ENCODE measurements at places on chromosomes 2 and 18.

- DNase-seq, result no peak
Measured at GRCh38 chr2:62586981-62587380, 81.0 kb upstream of the TMEM17 start.

GRCh38 chr2:215845839-215846586 lies 167.3 kb downstream of the MREG start:
- no peak for DNase-seq

GRCh38 chr2:151379169-151379568 lies 21.8 kb downstream of the TNFAIP6 start:
- DNase-seq, result no peak

GRCh38 chr2:180882959-180883358 lies 97.4 kb upstream of the UBE2E3 start:
- DNase-seq, result no peak

DNA sequence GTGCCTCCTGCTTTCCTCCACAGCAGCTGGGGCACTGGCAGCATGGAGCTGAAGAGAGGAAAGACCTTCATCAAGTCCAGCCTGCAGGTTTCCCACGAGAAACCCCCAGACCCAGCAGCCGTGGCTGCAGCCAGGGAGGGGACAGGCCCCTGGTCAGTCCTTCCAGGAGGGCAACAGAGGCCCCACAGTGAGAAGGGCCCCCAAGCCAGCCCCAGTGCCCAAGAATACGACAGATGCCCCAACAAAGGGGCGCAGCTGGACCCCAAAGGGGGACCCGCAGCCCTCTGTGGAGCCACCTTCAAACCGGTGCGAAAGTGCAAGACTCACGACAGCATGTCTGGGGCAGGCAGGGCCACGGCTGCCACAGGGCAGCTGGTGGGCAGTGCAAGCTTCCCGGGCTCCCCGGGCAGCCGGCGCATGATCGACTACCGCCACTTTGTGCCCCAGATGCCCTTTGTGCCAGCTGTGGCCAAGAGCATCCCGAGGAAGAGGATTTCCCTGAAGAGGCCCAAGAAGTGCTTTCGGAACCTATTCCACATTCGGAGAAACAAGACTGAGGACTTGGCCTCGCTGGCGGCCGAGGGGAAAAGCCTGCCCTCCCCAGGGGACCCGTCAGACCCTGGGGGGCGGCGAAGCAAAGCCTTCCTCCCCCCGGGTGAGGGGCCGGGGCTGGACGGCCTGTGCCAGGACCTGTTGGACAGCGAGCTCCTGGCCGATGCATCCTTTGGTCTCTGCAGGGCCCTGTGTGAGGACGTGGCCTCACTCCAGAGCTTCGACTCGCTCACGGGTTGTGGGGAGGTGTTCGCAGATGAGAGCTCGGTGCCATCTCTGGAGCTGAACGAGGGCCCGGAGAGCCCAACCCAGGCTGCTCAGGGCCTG lies 6.9 kb downstream of the AMER3 start:
- no peak for DNase-seq

DNA sequence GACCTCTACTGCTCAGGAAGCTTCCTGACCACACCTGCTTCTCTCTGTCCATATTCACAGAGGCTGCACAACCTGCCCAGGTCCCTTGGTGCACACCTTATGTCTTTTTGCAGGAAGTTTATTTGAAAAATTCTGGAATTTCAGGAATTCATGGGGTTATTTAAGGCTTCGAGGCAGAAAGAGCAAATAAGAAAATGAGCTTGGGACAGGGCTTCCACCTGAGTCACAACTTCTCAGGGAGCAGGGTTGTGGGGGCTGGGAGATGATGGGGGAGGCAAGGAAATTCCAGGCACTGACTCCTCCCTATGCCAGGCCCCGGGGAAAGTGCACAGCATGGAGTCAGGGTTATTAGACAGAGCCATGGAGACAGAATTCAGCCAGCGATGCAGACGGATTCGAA lies 57.7 kb downstream of the INHBB start:
- no peak for DNase-seq

GRCh38 chr18:67406714-67407113 lies 109.8 kb downstream of the DSEL start:
- no peak for DNase-seq

DNA sequence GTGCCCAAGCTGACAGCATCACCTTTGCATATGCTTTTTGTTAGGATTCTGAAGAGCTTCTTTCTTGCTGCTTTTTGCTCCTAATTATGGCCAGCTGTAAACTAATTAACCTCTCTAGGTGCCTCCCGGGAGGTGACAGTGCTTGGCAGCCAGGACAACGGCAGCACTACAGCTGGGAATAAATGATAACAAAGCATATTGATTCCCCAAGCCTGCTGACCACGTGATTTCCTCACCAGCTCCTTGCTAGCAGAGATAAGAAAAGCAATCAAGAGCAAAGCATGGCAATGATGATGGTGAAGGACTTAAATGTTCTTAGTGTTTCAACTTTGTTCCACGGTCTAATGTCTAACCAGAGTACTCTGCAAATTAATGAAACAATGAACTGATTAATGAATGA lies 1074.4 kb upstream of the GYPC start:
- no peak for DNase-seq

- no peak for DNase-seq
Measured at GRCh38 chr2:40584432-40584831, 132.5 kb upstream of the SLC8A1 start.

GRCh38 chr2:156908825-156909224 lies 348.7 kb upstream of the GALNT5 start:
- DNase-seq, result no peak

- DNase-seq, result no peak
Measured at GRCh38 chr18:905948-906415, 1.3 kb downstream of the ADCYAP1 start.

- DNase-seq, result no peak
Measured at GRCh38 chr2:139438478-139438877, 658.3 kb upstream of the NXPH2 start.

DNA sequence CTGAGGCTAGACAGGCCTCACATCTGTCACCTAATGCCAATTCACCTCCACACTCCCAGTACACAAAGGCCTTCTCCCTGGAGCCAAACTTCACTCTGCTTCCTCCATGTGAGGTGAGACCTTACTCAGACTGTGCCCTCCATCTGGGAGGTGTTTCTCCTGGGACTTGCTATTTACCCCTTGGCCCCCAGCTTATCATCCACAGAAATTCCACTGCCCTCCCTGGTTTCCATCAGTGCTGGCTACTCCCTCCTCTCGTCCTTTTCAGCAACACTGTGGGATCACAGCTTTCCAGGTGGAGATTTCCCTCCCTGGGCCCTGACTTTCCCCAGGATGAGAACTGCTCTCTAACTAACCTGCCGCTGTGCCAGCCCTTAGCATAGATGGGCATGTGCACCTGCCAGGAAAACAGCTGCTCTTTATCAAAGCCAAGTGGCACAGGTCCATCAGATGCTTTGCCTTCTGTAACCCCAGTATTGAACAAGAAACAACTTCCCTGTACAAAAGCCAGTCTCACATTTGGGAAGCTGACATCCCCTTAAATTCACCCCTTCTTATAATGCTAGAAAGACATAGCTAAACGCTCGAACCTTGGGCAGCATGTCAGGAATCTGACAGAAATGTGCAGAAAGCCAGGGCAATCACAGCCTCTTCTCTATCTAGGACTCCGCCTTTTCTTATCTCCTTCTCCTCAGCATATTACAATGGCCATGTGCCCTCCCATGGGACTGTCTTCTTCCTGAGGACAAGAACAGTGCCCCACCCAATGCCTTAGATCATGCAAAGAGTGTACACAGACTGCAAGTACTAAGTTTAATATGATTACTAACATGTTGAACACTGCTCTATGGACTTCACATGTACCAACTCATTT lies 535.5 kb upstream of the ID2 start:
- no peak for DNase-seq

DNA sequence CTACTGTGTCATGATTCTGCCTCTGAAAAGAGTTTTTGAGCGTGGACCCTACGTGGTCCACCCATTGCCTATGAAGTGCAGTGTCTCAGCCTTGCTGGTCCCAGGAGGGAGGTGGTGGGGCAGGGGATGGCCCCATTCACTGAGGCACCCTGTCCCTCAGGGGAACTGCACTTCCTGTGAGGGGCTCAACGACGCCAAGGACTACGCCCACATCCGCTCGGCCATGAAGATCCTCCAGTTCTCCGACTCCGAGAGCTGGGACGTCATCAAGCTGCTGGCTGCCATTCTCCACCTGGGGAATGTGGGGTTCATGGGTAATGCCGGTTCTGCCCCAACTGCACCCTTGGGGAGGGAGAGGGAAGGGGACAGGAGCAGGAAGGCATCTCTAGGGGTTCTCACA lies 42.5 kb downstream of the MYO7B start:
- no peak for DNase-seq

DNA sequence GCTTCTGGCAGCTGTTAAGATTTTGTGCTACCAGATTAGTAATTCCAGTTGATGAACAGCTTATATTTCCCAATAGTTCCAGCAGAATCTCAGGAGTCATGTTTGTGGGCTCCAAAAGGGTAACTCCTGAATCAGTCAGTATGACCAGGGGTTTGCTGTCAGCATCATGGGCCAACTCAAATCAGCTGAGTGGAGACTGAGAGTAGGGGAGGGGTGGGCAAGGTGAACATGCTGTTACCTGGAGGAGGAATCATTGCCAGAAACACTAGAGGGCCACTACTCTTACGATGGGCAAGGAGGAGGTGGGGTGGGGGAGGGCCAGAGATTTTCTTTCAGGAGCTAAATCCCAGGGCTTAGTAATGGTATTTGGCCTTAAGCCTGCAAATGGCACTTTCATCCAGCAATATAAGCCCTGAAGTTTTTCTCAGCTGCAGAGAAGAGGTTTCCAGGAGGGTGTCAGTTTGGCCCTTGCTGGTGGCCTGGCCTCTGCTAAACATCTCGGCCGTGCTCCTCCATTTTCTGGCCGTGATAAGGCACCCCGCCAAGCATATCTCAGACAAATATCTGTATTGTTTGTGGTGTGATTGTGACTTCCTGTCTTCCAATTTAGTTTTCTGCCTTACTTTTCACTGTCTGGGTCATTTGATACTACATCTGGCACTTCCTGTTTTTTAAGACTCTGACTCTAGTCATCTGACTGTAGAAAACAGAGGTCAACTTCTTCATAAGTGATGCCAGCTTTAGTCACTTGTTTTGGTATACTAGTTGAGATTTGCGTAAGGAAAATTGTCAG lies 120.5 kb upstream of the CXCR4 start:
- DNase-seq, result no peak

DNA sequence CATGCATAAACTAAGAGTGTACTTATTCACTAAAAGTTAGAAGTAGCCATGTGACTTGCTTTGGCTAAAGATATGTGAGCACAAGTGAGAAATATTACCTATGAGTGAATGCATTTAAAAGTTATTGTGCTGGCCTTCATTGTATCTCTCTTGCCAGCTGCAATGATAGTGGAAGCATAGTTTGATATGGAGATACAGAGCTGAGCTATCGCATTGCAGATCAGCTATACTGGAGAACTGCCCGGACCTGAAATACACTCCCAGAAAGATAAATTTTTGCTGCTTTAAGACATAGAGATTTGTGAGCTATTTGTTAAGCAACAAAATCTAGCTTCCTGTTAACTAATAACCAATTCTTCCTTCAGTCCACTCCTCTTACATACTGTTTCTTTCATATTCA lies 571.1 kb downstream of the CPS1 start:
- no peak for DNase-seq

DNA sequence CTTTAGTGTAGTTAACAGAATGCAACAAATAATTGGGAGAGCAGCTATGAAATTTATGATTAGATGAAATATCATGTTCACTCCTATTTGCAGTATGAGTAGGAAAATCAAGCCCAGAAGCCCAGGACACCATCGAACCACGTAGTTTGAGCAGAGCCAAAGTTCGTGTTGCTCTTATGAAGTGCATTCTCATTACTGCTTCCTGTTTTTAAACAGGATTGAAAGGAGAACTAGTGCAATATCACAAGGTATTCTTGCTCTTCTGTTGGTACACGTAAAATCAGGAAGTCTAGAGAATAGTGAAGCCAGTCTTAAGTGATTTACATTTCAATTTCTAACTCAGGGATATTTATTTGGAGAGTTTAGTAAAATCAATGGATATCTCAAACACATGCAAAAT lies 21.1 kb downstream of the ARHGAP15 start:
- DNase-seq, result no peak

GRCh38 chr2:144331674-144332355 lies 188.1 kb downstream of the ZEB2 start:
- DNase-seq, result no peak

GRCh38 chr18:77077941-77078689 lies 54.5 kb downstream of the MBP start:
- DNase-seq, result no peak
